ENCODE measurements at places on chromosomes 1 and 21. TPM values are rescaled to one million over a fixed set of nuclear protein-coding genes. Genes with fewer than 3 reads are reported as not detected.

UQCRHL gene
- total RNA-seq = 1.9 TPM

NUP210L gene
- total RNA-seq = 0.11 TPM

PLA2G2A gene
- total RNA-seq = not detected

PGLYRP4 gene
- total RNA-seq = not detected

FCER1G gene
- 18.9 TPM for total RNA-seq
